ENCODE measurements at places on chromosomes 3 and 15. TPM values are rescaled to one million over a fixed set of nuclear protein-coding genes. Genes with fewer than 3 reads are reported as not detected.

Gene HGD
- total RNA-seq: under 0.01 TPM

DNA sequence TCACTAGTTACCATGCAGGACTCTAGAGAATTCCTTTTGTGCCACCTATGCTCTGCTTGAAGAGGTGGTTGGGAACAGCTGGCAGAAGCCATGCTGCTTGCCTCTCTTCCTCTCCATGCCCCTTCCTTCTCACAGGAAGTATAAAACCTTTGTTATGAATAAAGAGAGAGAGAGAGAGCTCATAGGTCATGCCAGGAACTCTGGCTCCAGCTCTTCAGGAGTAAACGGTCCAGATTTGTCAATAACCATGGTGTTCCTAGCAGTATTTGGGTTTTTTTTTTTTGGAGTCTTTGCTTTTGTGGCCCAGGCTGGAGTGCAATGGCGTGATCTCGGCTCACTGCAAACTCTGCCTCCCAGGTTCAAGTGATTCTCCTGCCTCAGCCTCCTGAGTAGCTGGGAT lies 97.7 kb upstream of the SLC4A7 start:
- no peak for DNase-seq

DNA sequence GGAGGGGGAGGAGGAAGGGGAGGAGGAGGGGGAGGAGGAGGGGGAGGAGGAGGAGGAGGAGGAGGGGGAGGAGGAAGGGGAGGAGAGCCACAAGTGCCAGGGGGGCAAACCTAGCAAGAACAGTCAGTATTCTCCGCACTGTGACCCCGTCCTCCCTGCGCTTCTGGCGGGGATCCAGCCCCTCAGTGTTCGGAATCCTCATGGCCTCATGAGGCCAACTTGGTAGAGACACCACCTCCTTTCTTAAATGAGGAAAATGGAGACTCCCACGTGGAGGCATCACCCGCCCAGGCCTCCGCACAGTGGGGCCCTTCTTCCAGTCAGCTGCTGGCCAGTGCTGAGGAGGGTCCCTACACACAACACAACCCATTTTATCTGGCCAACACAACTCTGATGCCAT lies 163.4 kb downstream of the XXYLT1 start:
- peak; percentile 84 for DNase-seq

- DNase-seq: no peak
These were observed 60.2 kb upstream of the SLC4A7 start for GRCh38 chr3:27544372-27544865.

GRCh38 chr15:59178151-59178695 lies 28.4 kb upstream of the LDHAL6B start:
- DNase-seq: no peak

DNA sequence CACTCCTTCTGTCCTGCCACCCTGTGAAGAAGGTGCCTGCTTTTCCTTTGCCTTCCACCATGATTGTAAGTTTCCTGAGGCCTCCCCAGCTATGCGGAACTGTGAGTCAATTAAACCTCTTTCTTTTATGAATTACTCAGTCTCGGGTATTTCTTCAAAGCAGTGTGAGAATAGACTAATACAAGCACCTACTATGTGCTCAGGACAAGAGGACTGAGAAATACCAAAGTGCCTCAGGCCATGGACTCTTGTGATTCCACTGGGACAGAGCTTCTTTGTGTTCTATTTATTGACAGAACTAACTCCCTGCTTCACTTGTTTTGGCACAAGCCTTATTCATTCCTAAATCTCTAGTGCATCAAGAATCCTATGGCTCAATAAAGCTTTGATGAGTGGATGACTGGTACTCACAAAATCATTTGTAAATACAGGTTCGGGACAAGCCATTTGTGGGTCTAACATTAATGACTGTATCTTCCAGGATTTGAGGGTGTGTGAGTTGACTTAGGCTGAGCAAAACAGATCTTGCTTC lies 204.2 kb downstream of the PDCD6IP start:
- DNase-seq: no peak

Gene ST8SIA2
- total RNA-seq: 0.29 TPM

- DNase-seq: no peak
These were observed 775.6 kb downstream of the ROBO2 start for GRCh38 chr3:77815467-77815866.

DNA sequence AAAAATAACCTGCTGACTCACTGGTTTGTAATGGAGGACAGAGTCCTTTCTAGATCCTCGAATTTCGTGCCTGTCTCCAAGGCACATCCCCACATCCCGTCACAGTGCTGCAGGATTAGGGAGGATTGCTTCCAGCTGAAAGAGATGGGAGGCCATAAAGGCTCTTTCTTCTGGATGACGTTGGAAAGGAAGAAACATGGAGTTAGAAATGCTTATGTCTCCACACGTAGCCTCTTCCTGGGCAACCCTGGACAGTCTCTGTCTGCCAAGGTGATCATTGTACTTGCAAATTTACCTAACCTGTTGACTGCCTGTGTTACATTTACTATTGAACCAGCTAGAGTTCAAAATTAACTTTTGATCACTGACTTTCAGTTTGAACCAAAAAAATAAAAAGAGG lies 27.6 kb upstream of the VILL start:
- no peak for DNase-seq

GRCh38 chr3:98588065-98588464 lies 5.3 kb downstream of the CPOX start:
- peak; percentile 75 for DNase-seq

DNA sequence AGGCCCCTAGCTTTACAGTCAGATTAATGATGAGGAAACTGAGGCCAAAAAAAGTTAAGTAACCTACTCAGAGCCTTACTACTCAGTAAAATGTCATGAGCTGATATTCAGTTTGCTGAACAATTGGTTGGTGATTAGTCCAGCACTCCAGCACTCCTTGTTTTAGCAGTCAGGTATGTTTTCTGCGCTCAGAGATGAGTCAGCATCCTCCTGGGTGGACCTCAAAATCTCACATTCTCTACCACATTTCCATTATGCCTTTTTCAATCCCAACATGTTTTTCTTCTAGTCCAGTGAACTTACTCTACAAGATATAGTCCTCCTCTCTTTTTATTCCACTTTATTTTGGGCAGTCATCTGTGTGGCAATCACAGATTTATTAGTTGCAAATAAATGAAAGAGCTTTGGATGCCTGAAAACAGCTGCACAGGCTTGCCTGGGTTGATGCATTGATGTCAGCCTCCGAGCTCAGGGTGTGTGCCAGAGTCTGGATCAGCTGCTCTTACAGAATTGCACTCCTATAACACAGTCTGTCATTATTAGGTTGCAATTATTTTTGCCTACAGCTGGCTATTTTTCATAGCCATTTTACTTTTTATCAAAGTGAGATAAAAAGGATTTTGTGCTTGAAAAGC lies 133.2 kb downstream of the ARPP21 start:
- DNase-seq: no peak

Gene SKOR1
- total RNA-seq: 0.36 TPM

All from osteoblast (primary cell).